Effector memory CD4-positive, alpha-beta T cell (primary cell): ENCODE measurements at places on chromosomes 13 and 19.

GRCh38 chr13:71876648-71877255 lies 9.7 kb upstream of the DACH1 start:
- DNase-seq: no peak

DNA sequence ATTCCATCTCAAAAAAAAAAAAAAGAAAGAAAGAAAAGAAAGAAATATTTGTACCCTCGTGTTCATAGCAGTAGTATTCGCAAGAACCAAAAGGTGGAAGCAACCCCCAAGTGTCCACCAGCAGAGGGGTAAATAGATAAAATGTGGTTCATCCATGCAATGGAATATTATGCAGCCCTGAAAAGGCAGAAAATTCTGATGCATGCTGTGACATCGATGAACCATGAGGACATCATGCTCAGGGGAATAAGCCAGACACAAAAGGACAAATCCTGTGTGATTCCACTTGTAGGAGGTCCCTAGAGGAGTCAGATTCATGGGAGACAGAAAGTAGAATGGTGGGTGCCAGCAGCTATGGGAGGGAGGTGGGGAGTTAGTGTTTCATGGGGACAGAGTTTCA lies 6.4 kb upstream of the LRRC8E start:
- no peak for DNase-seq

DNA sequence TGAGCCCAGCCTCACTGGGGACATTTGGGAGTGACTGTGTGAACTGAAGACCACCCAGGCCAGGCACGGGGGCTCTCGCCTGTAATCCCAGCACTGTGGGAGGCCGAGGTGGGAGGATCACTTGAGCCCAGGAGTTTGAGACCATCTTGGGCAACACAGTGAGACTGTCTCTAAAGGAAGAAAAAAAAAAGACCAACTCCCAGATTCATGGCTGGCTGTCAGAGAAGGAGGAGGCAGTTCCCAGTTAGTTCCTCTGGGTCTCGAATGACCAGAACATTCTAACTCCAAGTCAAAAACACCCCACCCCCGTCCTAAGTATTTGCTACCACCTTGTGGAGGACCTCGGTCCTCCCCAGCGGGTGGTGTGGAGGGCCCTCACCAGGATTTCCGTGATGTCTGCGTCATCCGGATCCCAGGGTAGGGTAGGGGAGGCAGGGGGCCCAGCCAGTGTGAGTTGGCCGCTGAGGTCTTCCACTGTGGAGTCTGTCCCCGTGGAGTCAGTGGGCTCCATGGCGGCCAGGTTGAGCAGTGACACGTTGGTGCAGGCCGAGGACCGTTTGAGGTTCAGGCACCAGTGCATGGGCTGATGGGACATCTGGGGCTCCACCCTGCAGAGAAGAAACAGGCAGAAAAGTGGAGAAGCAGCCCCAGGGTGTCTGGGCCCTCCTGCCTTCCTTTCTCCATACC lies 1.3 kb downstream of the TSKS start:
- DNase-seq: no peak

DNA sequence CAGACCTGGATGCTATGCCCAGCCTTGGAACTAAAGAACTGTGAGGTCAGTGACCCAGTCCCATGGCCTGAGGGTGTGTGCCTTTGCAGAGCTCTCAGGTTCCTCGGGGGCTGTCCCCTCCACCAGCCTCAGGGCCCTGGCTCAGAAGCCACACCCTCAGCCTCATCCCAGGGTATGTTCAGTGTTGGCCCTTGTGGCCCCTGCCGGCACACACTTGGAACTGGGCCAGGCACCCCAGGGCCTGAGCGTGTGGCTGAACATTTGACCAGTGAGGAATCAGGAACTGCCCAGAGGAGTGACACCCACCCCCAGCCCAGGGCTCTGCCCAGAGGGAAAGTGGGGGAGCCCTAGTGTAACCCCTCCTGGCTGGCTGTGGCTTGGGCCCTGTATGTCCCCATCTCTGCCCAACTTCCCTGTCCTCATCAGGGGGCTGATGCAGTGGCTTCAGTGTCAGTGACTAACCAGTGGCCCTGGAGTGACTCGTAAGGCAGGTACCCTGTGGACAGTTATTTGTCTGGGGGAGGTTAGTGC lies 10.0 kb downstream of the NKPD1 start:
- no peak for DNase-seq

DNA sequence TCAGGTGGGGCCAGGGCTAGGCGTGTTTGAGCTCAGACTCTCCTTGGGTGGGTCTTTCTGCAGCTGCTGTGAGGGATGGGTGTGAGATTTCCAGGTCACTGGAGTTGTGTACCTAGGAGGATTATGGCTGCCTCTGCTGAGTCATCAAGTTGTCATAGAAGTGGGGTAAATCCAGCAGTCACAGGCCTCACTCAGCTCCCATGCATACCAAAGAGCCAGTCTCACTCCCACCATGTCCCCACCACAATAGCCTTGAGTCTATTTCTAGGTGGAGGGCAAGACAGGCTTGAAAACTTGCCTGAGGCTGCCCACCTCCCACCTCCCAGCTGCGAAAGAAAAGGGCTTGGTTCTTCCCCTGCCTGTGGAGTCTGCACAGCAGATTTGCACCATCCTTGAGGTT lies 194.0 kb upstream of the PCDH17 start:
- no peak for DNase-seq

GRCh38 chr13:100156788-100157187 lies 67.9 kb downstream of the PCCA start:
- no peak for DNase-seq

DNA sequence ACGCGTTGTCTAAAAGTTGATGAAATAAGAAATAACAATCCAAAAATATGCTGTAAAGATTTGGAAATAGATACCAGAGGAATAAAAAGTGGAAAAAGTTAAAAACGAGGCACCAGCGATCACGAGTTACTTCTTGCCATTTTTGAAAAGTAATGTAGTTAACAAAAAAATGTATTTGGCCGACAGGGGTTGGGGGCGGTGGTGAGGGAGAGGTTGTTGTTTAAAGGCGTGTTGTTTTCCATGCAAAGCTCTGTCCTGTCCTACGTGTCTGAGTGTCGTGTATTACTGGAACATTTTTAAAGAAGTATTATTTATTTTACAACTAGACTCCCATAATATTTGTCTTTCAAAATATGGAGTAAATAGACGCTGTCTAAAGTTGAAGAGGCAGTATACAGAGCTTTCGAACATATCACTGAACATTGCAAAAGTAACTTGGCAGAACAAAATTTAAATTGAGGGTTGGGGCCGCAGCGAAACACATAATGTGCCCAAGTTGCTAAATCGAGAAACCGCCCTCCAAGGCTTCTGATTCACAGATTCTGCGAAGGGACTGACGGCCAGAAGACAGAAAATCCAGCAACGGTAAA lies 823 bp downstream of the FBXO17 start:
- no peak for DNase-seq

DNA sequence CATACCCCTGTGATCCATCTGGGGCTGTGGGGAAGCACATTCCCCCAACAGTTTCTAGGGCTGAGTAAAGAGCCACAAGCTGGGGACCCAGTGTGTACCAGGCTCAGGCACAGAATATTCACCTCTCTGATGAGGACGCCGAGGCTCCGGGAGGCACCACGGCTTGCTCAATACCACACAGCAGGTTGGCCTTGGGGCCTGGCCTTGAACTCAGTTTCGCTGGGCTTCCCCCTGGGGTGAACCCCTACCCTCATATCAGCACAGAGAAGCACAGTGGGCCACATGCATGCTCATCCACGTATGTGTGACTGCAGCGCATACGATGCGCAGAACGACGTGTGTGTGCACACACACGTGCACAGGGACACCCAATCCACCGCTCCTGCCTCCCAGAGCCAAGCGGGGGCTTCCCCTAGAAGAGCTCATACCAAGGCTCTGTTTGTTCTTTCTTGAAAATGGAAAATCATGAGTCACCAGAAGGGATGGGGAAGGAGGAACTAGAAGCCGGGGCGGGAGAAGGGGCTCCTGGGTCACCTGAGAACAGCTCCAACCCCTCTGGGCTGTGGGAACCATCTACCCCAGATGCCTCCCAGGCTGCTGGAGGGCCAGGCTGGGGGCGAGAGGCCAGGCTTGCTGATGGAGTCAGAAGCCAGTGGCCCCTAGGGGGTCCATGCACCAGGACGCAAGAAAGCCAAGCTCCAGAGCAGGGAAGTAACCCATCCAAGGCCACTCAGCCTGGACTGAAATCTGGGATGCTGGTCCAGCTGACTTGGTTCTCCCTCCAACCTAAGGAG lies 4.9 kb upstream of the PDE4C start:
- DNase-seq: no peak

DNA sequence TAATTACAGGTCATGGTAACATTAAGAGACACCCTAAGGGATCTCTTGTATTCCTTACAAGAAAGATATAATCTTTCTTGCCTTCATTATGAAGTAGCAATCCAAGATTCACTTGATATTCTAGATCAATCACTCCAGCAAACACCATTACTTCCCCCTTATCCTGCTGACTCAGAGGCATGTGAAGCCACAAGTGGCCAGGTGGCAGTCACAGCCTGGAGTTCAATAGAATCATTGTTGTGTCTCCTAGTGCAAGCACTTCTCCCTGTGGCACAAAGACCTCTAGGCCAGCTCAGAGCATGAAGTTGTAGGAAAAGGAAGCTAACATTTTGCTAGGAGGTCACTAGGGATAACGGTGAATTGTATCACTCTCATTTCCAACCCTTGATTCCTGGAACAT lies 864.3 kb upstream of the ATXN8OS start:
- DNase-seq: no peak

DNA sequence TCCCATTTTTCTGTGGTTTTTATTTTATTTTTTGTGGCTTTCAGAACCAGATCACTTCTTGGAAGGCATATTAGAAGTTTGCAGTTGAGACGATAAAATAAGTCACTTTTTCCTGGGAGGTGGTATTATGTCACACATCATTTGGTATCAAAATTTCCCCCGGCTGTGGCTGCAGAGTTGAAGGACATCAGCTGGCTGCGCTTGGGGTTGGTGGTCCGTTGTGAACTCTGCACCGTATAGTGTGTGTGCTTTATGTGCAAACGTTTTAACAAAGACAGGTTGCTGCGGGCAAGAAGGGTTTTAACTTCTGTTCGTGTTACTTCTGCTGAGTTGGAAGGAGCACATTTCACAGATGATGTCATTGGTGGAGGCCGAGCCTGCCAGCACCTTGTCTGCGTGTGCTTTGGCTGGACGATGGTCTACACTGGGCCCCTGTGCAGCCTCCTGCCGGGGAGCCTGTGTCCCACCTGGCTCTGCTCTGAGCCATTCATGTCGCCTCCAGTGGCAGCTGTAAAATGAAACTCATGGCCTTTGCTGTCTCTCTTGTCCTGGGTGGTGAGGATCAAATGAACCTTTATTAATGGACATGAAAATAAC lies 9.6 kb downstream of the ATP11A start:
- no peak for DNase-seq

DNA sequence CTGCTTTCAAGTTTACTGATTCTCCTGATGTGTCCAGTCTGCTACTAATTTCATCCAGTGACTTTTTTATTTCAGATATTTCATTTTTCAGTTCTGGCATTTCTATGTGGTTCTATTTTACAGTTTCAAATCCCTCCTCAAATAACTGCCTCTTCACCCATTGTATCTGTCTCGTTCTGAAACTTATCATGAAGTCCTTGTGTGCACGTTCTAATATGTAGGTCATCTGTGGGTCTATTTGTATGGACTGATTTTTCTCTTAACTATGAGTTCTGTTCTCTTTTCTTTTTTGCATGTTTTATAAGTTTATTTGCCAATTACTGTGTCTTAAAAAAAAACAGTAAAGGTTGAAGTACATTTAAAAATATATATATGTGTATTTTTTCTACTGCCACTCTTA lies 43.3 kb downstream of the KCNC3 start:
- DNase-seq: no peak

DNA sequence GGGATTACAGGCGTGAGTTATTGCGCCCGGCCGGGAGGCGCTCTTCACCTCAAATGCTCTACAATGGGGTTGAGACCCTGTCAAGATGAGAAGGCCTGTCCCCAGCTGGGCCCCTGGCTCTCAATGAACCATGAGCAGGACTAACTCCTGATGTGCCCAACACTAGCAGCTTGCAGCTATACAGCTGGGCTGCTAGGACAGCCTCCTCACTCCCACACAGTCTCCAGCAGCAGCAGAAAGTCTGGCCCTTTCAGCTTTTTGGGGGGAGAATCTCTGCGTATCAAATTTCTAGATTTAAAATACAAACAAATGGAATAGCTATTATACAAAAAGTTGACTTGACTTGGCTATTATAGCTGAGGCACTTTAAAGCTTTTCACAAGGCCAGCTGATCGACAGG lies 30.2 kb downstream of the TMTC4 start:
- DNase-seq: no peak

DNA sequence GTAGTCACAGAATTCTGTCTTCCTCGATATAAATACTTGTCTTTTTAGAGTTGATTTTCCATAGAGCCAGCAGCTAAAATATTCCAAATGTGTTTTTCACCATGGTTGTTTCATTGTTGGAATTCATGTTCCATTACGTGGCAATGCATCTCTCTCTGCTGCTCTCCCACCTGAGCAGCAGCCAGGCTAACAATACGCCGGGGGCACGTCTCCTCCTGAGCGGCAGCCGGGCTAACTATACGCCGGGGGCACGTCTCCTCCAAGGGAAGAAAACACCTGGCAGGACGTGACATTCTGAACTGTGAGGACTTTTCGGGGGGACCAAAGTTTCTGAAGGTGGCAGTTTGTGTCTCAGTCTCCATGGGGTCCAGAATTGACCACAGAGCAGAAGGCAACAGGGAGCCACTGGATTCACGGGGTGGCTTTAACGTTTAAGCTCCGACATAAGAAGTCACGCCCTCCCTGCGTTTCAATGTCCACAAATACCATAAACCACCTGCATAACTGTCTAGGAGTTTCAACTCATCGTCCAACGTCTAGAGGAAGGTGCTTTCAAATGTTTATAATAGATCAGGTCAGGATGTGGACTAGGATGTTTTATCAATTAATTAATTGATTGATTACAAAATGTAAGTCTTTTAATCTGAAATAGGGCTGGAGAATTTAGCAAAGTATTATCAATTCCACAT lies 15.1 kb downstream of the PLPP2 start:
- DNase-seq: no peak

GRCh38 chr19:8340341-8341096 lies 2.5 kb downstream of the KANK3 start:
- no peak for DNase-seq

DNA sequence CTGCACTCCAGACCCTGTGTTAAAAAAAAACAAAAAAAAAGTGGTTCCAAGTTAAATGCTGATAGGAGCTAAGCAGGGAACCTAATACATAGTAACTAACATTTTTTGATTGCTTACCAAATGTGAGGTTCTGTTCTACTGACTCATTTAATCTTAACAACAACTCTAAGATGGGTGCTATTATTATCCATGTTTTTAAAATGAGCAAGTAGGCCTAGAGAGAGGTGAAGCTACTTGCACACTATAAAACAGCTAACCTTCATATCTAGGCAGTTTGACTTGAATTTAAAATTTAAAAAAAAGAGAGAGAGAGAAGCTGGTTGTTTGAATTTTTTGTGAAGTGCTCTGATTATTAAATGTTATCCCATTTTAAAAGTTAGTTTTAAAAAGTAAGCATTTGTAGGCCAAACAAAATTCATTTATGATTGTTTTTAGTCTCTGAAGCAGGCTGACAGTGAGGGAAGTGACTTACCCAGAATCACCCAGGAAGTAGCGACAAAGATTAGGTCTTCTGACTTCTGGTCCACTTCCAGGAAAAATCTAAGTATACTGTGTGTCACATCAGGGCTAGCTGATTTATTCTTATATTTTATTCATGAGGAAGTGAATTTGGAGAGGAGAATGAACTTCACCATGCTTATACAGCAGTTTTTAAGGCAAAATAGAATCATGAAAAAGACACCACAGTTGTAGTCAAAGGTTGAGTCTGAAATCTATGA lies 2.4 kb downstream of the SIGLECL1 start:
- no peak for DNase-seq
